NCI-H1436 treated with DMSO at 0.1 percent for 48 hours (cell line): ENCODE measurements at places on chromosomes 5 and 9.

DNA sequence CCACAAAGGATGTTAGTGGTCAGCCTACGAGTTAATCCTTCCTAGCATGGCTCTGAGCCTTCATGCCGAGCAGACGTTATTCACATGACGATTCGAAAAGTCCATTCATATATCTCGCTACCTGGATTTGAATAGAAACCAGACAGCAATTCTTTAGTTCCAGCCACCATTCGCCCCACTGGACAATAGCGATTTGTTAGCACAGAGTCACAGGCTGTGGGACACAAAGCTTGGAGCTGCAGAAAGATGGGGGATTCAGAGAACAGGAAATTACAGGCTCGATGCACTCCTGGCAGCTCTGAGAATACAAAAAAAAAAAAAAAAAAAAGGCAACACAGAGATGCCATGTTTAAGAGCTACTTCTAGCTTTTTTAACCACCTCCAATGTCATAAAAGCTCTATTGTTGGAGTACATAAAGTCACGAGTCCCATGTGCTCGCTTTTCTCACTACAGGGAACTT is 110.7 kb downstream of the NR6A1 start:
- DNase-seq = no peak

- DNase-seq = no peak
Observed at GRCh38 chr9:116574027-116574679, 113.0 kb upstream of the TRIM32 start.

GRCh38 chr5:58787987-58788386 is 205.1 kb downstream of the RAB3C start:
- no peak for DNase-seq

DNA sequence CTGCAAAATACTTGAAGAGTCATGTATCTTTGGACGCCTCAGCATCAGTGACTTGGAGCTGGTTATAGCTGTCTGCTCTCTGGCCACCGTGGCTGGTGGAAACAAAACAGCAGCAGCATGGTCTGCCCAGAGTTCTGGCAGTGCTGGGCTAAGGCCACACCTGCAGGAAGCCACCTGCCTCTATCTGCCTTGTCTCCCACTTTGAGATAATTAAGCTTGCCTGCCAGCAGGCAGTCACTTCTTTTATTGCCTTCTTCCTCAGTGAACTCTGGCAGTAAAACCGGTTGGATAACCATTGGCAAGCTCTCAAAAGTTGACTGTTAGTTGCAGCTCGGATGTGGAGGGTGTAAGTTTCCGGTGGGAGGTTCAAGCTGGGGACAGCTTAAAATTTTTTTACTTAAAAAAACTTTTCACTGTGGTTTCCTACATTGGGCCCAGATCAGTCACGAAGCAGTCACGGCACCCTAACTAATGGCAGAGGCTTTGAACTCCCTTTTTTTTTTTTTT is 4.9 kb downstream of the SMIM3 start:
- peak; percentile 30 for DNase-seq

DNA sequence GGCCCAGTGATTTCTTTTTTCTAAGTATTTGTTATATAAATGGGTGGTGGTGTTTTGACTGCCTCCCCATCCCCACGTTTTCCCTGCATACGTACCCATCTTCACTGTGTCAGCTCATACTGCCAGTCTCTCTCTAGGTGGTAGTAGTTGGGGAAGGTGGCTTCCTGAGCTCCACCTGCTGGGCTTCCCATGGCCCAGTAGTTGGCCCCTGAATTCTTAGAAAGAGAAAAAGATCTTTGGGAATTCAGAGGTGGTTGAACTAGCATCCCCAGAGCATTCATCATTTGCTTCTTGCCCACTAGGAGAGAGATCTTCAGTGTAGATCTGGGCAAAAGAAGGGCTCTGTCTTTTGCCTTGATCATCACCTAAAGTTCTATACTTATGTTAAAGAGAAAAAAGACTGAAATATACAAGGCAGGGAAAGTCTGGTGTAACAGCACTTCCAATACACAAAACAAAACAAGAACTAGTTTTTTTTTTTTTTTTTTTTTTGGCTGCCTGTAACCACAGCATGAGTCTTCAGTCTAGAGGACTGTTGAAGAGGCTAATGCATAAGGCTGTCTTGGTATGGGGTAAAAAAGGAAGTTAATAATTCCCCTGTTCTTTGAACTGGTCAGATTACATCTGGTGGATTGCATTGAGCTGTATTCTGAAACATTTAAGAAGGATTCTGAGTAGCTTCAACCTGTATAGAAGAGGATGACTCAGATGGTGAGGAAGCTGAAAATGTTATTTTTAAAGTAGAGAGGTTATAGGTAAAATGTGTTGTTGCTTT is 128.7 kb downstream of the ATG10 start:
- no peak for DNase-seq

DNA sequence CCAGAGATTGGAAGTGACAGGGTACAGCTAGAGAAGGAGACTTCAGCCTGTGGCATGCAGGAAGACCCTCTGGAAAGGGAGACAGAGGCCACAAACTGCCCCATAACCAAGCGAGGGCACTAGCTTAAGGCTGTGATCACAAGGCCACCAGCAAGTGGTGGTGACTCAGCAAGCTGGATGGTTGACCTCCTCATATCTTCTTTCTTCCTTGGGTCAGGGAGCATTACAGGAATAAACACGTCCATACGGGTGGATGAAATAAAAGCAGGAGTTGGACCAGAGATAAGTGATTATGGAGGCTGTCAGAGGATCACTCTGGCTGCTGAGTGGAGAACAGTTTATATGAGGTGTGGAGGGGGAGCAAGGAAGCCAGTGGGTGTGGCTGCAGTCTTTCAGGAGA is 234.6 kb upstream of the TAS2R1 start:
- DNase-seq = no peak

DNA sequence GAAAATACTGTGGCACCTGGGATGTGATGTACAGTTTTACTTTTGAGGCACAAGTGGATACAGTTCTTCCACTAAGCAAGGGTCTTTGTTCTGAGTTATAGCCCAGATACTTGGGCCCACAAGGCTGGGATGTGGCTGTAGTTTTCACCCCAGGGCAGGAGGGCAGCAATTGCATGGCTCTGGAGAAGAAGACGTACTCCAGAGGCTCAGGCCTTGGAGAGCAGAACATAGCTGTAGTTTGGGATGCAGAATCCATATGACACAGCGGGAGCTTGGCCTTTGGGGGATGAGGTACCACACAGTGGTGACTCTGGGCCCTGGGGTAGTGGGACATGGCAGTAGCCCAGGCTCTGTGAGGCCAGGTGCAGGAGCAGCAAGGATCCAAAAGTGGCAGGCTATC is 110.8 kb upstream of the FSTL4 start:
- DNase-seq = no peak

GRCh38 chr5:178479261-178479660 is 110.9 kb downstream of the COL23A1 start:
- no peak for DNase-seq

- DNase-seq = no peak
Observed at GRCh38 chr5:156149213-156149612, 177.8 kb upstream of the SGCD start.

GRCh38 chr9:86116425-86116824 is 17.1 kb upstream of the GOLM1 start:
- DNase-seq = no peak

DNA sequence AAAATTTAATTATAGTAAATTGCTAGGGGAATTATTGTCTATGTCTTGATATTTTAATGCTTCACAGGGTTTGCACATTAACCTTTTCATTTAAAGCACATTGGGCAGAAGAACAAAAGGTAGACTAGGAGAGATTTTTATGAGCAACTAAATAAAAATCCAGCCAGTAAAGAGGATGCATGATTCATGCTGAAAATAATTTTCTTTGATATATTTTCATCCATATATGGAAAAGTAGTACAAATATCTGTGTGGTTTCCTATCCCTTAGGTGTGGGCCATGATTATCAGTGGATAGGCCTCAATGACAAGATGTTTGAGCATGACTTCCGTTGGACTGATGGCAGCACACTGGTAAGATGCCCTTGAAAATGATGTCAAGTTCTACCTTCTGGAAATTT is 83.1 kb downstream of the VCAN start:
- DNase-seq = no peak

GRCh38 chr9:14307989-14308852 is 5.7 kb downstream of the NFIB start:
- DNase-seq = no peak

GRCh38 chr5:177453852-177454396 is 7.3 kb downstream of the PRR7 start:
- no peak for DNase-seq

- no peak for DNase-seq
Observed at GRCh38 chr5:132067941-132068808, 5.4 kb upstream of the CSF2 start.

DNA sequence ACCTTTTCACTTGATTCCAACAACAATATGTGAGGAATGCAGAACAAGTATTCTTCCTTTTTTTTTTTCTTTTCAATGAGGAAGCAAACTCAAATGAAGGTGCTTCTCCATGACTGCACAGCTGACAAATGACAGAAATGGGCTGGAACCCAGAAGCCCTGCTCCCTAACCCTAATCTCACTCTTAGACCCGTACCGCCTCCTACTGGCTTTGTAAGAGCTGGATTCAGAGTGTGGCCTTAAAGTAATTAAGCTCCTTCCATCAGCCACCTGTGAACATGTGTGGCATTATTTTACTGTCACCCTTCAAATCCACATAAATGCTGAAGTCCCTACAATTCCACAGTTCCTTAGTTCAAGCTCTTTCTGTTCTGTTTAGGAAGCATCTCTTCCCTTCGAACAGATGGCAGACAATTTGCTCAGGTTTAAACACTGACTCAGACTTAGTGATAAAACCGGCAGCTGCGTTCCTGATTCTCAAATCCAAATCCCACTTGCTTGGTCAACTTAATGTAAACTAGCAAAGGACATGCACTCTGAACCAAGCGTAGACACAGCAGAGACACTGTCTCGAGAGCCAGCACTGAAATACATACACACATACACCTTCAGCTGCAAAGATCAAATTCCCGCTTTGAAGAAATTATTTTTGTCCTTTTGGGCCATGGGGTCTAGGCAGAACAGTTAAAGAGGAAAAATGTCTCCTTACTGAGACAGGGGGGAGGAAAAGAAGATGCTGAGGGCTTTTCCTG is 316.7 kb upstream of the TLE4 start:
- DNase-seq = no peak

GRCh38 chr5:32565145-32565544 is 20.2 kb upstream of the SUB1 start:
- DNase-seq = no peak

DNA sequence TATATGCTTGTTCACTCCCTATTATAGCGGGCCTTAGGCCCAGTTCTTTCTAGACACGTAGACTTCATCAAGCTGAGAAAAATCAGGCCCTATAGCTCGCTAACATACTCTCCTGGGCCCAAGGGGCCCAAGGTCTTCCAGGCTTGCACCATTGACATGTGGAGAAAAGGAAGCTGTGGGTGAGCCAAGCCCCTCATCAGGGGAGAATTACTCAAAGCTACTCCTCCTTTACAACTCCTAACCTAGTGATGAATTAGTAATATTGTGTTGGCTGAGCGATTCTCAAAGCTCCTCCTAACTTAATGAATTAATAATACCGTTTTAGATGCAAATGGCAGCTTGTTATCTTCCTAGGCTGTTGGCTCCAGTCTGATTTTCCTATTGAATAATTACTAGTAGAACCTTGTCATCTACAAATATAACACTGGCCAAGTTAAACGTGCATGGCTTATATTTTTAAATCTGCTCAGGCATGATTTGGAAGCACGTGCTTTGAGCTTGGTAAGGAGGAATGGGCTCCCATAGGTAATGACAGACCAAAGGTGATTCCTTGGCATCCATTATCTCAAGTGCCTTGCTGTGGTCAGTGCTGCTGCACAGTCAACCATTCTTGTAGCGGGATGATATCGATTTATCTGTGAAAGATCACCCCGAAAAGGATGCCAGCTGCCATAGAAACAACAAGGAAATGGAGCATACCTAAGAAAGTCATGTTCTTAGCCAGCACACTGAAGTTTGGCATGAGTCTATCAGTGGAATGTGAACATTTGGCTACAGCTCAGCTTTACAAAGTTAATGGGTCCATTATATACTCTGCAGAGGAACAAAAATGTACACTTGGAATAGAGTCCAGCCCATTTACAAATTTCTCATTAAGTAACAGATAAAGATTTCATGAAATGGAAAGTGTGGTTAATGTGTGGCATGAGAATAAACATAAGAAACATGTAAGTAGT is 23.8 kb downstream of the LVRN start:
- DNase-seq = no peak

GRCh38 chr9:93114984-93115335 is 18.9 kb downstream of the CARD19 start:
- no peak for DNase-seq

GRCh38 chr9:117771136-117771535 is 66.9 kb downstream of the TLR4 start:
- no peak for DNase-seq

- DNase-seq = no peak
Observed at GRCh38 chr9:76181020-76181641, 213.1 kb downstream of the RFK start.
